ENCODE measurements at places on chromosomes 7 and 10.

DNA sequence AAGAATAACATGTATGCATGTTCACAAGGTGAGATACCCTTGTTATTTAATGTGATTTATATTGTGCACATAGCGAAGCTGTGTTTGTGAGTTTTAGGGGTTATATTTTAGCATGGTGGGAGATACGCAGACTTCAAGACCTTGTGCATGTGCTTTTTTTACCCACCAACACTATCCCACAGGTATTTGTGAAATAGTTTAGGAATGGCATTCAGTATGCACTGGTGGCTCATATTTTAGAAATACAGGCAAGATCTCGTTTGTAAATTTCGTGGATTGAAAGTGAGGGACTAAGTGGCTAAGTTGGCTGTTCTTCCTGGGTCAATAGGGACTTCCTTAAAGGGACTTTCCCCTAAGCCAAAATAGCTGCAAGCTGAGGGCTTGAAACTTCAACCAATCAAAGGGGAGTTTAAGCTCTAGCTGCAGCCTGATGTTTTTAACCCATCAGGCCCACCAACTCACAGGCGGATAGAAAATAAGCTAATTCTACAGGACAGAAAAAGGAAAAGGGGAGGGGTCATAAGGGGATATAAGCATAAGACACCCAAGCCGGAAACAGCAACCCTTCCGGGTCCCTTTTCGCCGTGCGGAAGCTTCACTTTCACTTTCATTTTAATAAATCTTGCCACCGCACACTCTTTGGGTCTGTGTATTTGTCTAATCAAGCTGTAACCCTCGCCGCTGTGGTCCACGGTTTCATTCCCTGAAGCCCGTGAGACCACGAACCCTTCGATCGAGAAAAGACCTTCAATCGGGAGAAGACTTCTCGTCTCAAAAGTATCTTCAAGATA lies 291.0 kb downstream of the GPR158 start:
- DNase-seq: no peak

DNA sequence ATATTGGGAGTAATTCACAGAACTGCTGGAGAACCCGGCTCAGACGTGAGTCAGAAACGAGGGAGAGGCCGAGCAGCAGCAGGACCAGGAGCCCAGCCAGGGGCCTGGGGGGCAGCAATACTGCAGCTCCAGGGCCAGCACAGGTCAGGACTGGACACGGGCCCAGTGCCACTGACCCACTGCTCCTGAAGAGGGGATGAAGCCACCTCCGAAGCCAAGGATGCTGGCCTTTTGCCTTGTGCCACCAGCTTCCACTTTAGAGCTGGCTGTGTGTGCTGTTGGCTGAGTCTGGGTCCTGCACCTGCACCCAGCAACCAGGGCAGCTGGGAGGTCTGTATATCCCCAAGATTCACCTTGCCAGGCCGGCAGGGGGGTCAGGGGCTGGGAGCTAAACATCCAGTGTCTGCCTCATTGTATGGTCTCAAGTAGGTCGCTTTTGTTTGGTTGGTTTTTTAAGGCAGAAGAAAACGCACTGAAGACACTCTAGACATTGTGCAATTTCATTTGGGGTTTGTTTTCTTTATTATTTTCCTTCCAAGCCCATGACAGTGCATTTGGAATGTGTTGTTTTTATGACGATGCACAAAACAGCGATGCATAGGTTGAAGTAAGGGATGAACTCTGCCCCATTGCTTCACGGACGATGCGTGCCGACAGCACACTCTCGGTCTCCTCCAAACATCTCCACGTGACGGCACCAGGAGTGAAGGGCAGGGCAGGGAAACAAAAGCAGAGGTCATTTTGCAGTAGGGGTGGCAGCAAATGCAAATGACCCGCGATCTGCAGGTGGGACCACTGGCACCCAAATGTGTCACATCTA lies 27.7 kb upstream of the INSIG1 start:
- no peak for DNase-seq

GRCh38 chr7:98315318-98315993 lies 34.0 kb downstream of the BRI3 start:
- no peak for DNase-seq

GRCh38 chr10:128091636-128092210 lies 34.5 kb downstream of the MKI67 start:
- no peak for DNase-seq

GRCh38 chr10:103688491-103688890 lies 166.9 kb downstream of the SH3PXD2A start:
- no peak for DNase-seq

GRCh38 chr10:9898633-9899395 lies 1118.9 kb upstream of the CELF2 start:
- no peak for DNase-seq

Data from stimulated activated CD8-positive, alpha-beta memory T cell treated with anti-CD3 and anti-CD28 coated beads, Interleukin-12 subunit alpha, Interleukin-12 subunit beta, amount 100 ng/mL, for 4 hours (primary cell).